ENCODE measurements at places on chromosomes 11 and 22. TPM values are rescaled to one million over a fixed set of nuclear protein-coding genes. Genes with fewer than 3 reads are reported as not detected.

MOGAT2 gene
- not detected for polyA plus RNA-seq

CARNS1 gene
- 0.80 TPM for polyA plus RNA-seq

DNA sequence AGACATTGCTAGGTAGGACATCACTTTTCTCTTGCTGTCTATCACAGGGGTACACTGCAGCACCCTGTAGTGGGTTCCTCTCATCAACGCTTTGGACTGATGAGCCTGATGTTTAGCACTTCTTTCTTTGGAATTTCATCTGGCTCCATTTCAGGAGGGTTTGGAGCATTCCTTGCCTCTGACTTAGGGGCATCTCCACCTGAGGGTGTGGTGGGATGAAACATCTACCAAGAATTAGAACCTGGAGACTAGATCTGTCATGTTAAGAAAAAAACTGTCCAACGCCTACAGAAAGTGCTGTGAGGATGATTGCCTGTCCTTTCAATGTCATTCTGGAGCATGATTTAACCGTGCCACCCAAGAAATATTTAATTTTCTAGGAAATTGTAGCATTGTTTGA lies 648.4 kb downstream of the ETS1 start:
- no peak overlapping the region for H3K4me3 ChIP-seq
- no peaks in the 10 kb centered on the region for H3K4me1 ChIP-seq
- peaks cover 9% of the 10 kb centered on the region for H3K27me3 ChIP-seq

GRCh38 chr11:84691830-84692229 lies 935.3 kb downstream of the DLG2 start:
- no peaks in the 10 kb centered on the region for H3K4me1 ChIP-seq
- H3K4me3 ChIP-seq, result no peak overlapping the region
- H3K27ac ChIP-seq, result no peak overlapping the region
- H3K36me3 ChIP-seq, result no peaks in the 10 kb centered on the region
- no peak for DNase-seq
- no peaks in the 10 kb centered on the region for H3K27me3 ChIP-seq

DNA sequence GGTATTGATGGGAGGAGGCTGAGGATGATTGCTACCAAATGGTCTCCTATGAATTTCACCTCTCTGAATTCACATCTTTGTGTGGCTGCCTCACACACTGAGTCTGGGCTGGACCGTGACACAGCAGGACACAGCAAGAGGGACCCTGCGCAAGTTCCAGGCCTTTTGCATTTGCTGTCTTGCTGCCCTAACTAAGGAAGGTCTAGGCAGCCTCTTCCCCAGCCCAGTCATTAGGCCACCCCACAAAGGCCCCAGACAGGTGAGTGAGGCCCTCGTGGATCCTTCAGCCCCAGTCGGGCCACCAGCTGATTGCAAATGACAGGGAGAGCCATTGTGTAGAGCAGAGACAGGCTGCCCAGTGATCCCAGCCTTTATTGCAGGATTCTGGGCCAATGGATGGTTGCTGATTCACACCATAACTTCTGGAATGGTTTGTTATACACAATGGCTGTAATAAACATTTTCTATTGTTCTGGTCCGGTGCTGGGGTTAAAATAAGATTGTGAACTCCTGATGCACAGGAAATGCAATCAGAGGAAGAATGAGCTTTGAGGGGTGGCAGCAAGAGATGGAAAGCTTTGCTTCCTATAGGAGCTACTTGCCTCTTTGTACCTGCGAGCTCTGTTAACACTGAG lies 28.5 kb upstream of the CSNK2A3 start:
- no peak overlapping the region for H3K4me3 ChIP-seq
- no peaks in the 10 kb centered on the region for H3K27me3 ChIP-seq
- H3K36me3 ChIP-seq, result no peaks in the 10 kb centered on the region
- DNase-seq, result no peak
- H3K4me1 ChIP-seq, result no peaks in the 10 kb centered on the region
